Skin of body (tissue), 3 donors: ENCODE measurements at places on chromosomes 16 and 17. TPM values are rescaled to one million over a fixed set of nuclear protein-coding genes. Genes with fewer than 3 reads are reported as not detected.

GRCh38 chr16:11245988-11246387 is 10.0 kb downstream of the SOCS1 start:
- DNase-seq, result no peak

- no peak for DNase-seq
Observed at GRCh38 chr17:74678541-74678940, 34.2 kb downstream of the CD300LF start.

GRCh38 chr16:2033057-2033908 is 6.6 kb downstream of the NHERF2 start:
- DNase-seq, result peak; percentile 68

GRCh38 chr17:44941712-44942331 is 5.8 kb downstream of the KIF18B start:
- DNase-seq, result no peak

The SYT17 gene
- 3.1 TPM for total RNA-seq

DNA sequence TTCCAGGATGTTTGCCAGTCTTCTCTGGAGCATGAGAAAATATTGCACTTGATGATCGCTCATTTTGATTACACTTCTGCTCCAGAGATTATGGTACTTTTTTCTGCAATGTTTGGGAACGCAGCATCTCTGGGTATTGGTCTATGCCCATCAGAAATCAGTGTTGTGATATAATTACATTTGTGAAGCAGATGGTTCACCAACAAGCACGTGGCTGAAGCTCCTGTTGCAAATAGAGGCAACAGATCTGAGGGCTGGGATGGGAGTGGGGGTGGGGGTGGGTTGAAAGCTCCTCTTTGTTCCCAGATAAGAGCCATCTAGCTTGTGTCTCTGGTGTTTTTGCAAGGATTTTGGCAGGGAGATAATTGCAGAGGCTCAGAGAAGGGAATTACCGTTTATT is 252.3 kb downstream of the SHISA9 start:
- DNase-seq, result no peak
